NCI-H82 (cell line): ENCODE measurements at places on chromosomes 5 and 9.

GRCh38 chr9:95057101-95057500 lies 260.4 kb downstream of the FANCC start:
- DNase-seq = no peak

DNA sequence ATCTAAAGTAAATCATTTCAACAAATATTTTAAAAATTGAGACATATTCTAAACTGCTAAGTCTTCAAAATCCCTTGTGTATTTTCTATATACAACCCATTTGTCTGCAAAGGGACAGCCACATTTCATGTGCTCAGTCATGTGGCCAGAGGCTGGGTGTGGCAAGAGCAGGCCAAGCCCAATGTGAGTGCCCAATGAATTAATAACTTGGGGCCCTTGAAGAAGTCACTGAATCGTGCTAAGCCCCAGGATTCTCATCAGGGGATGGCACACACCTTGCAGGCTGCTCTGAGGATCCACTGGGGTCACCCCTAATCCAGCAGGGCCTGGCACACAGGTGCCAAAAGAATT lies 78.2 kb upstream of the SMIM23 start:
- no peak for DNase-seq

- DNase-seq = no peak
Observed at GRCh38 chr5:148912146-148912545, 85.7 kb downstream of the ADRB2 start.

GRCh38 chr5:154826-155225 lies 36.5 kb upstream of the LRRC14B start:
- DNase-seq = no peak

GRCh38 chr5:35478856-35479682 lies 138.6 kb upstream of the SPEF2 start:
- DNase-seq = no peak

DNA sequence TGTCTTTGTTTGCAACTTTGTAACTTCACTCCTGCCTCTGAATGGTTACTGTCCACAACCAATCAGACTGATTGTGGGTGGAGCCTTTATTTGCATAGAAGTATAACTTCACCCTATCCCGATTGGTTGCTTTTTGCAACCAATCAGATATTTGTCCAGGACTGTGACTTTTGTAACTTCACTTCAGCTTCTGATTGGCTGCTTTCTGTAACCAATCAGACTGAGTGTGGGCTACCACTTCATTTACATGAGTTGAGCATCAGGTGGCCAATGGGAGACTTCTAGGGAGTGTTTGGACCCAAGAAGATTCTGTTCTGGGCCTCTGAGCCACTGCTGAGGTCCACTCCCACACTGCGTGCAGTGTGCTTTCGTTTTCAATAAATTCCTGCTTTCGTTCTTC lies 1810.7 kb upstream of the CDH6 start:
- no peak for DNase-seq

GRCh38 chr5:1152771-1153282 lies 41.0 kb upstream of the SLC12A7 start:
- DNase-seq = peak; percentile 73

DNA sequence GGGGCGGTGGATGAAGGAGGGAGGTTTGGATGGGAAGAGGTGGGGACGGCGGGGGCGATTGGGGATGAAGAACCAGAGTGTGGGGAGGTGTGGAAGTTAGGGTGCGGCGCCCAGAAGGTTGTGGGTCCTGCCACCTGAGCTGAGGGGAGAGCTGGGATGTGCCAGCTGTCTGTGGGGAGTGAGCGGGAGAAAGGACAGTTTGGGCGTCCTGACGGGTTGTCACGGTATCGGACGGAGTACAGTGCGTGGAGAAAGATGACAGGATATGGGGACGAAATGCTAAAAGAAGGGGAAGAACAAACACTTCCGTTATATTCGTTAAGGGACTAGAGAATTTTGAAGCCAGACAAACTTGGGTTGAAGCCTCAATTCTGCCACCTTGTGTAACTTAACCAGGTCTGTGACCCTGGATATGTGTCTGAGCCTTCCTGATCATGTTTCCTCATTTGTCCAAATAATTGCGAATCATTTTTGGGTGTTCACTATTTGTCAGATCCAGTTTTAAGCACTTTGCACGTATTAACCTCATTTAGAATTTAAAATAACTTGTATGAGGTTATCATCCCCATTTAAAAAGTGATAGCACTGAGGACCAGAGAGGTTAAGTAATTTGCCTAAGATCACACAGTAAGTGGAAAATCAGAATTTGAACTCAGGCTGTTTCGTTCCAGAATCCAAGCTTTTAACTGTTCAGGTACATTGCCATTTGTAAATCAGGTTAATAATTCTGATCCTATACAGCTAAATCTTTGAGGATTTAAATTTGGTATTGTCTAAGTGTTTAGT lies 689 bp downstream of the CNTRL start:
- no peak for DNase-seq

DNA sequence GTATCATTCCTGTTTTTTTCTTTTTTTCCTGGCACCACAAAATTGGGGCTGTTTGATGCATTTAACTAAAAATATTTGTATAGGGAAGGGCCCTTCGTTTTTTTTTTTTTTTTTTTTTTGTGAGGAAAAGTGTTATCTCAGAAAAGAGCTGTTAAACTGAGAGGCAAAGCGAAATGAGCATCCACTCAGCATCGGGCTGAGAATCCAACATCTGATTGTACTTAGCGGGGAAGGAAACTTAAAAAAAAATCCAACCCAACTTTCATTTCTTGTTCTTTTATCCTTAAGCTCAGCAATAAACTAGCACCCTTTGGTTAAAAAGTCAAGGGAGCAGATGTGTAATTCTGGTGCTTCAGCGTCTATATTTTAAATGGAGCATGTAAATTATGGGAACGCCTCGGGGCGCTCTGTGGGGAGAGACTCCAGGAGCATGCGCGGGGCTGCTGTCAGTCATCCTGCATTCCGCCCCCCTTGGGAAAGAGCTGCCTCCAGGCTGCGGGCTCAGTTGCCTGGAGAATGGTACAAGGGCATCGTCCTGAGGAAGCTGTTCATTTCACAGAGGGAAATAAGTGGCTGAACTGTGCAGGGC lies 33.3 kb downstream of the DMRT2 start:
- DNase-seq = peak; percentile 21
